ENCODE measurements at places on chromosomes 11 and 22.
A peak's percentile ranks its signal among the peaks of the same experiment; 100 is the strongest.

GRCh38 chr11:73320763-73321603 lies 12.9 kb downstream of the ARHGEF17 start:
- DNase-seq = no peak

- DNase-seq = no peak
These were observed 4.1 kb downstream of the KCNE3 start for GRCh38 chr11:74463216-74463615.

DNA sequence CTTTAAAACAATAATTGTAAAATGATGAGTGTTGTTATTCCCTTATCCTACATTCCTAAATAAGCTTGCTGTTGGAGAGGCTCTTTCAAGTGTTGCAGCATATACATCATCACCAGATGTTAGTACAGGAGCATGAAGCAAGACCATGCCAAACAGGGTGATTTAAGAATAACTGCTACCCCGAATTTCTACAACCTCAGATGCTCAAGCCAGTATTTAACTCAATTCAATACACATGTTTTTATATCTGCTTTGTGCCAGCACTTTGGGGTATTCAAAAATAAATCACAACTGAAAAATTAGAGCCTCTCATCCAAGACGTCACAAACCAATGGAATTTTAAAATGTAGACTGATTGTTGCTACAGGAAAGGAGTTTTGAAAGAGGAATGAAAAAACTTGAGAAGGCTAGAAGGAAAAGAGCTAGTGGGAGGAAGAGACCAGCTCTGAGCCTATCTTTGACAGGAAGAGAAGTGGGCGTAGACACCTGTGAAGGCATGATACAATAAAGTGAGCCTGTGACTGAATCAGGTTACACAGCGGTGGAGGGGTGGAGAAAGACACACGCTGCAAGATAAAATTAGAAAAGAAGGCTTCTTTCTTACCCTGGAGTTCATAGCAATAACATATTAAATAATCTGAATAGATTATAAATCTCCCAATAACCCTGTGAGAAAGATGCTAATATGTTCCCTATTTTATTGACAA lies 95.8 kb downstream of the DLG2 start:
- DNase-seq = no peak

DNA sequence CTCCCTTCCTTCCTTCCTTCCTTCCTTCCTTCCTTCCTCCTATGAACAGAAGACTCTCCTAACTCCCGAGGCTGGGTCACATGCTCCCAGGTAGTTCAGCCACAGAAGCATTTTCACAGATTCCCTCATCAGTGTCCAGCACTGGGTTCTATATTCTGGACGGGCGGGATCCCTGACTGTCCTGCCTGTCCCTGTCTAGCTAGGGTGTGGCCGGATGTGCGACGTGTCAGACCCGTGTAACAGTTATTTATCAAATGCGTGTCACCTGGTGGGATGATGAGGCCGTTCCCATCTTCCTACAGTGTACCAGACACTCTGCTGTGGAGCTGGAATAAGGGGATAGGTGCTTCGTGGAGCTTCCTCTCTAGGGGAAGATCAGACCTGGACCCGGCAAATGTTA lies 901.0 kb downstream of the BRD1 start:
- DNase-seq = no peak

DNA sequence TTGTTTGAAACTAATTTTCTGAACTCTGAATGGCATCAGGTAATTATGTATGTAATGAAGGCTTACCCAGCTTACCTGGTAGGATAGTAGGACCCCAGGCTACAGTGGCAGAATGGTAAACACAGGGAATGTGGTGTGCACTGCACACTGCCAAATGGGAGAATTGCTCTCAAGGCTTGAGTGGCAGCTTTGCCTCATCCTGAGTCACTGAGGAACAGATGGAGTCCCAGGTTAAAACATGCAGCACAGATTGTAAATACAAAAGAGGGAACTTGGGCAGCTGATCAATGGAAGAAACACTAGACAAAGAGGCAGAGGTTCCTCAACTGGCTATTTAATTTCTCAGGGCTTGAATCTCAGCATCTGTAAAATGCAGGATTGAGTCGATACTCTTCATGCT lies 24.4 kb downstream of the GPR83 start:
- no peak for DNase-seq

DNA sequence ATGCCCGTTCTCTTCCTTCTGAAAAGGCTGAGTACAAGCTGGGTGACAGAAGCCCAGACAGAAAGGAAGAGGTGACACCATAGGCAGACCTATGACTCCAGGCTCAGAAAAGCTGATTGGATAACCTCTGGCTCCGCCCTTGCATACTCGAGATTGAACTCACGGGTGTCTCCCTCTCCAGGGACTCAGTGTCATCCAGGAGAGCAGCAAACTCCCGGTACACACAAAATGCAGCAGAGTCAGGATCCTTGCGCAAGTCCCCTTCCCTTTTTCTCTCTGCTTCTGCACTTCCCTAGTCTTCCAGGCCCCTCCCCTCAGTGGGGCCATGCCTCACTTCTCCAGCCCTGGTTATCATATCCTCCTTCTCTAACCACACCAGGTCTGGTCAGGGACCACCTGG lies 9.8 kb downstream of the SCN4B start:
- no peak for DNase-seq

DNA sequence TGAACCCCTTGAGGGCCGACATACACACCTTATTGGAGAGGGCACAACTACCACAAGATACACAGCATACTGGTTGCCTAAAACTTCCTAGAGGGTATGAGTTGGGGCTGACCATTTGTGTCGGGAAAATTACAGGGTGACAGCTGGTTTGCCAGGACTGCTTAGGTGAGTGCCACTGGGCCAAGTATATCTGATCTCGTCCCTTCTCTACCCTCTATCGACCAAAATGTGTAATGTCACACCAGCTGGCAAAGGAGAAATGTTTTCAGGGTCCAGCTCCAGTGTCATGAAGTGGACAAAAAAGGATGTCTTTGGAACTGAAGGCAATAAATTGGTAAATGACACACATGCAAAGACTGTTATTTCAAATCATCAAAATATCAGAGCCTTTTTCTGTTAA lies 126.1 kb downstream of the PGR start:
- no peak for DNase-seq

GRCh38 chr11:44971185-44971584 lies 20.5 kb upstream of the TP53I11 start:
- peak; percentile 25 for DNase-seq

GRCh38 chr11:19735157-19735908 lies 22.7 kb downstream of the NAV2 start:
- DNase-seq = no peak
